ENCODE measurements at places on chromosomes 11 and 22.

- no peak for DNase-seq
Observed at GRCh38 chr11:119520966-119521365, 98.0 kb upstream of the THY1 start.

DNA sequence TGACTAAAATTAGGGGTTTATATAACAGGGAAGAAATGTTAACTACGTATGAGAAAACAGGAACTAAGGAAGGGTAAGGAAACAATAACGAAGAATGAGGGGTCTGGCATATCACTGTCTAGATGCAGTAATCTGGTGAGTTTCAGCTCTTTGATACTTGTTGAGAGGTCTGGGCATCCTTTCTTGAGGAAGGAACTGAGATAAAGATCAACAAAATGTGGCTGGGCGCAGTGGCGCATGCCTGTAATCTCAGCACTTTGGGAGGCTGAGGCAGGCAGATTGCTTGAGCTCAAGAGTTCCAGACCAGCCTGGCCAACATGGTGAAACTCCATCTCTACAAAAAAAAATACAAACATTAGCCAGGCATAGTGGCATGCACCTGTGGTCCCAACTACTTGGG is 2.7 kb downstream of the DCDC1 start:
- DNase-seq: no peak

GRCh38 chr11:118142809-118143208 is 9.8 kb downstream of the SCN4B start:
- no peak for DNase-seq

GRCh38 chr22:44542561-44543222 is 44.7 kb upstream of the RTL6 start:
- no peak for DNase-seq

- no peak for DNase-seq
Observed at GRCh38 chr22:47303161-47303890, 540.9 kb downstream of the TBC1D22A start.

DNA sequence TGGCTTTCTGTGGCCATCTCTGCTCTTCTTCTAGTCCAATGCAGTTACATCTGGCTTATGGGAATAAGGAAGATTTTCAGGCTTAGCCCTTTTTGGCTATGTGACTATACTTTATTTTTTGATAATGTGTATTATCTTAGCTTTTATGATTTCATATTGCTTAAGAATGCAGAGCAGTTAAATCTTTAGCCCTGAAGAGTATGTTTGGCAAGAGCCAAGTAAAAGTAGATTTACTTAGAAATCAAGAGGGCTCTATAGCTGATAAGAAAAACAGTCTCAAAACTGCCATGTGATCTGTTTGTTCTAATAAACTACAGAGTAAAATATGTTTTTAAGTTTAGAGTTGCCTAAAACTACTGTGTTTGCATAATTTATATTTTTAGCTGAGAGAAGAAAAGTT is 61.2 kb downstream of the RNF169 start:
- no peak for DNase-seq

DNA sequence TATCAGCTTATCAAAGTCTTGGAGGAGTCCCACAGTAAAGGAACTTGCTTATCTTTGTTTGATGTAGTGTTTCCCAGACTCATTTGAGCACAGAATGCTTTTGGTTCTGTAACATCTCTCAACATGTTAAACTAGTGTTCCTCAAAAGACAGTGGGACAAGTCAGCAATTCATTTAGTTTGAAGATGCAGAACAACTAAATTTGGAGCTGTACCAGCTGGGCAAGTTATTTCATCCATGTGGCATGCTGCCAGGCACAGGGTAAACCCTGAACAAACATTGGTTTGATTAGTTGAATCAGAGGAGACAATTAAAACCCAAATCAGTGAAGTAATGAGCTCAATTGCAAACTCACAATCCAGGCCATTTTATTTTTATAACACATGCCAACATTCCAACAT is 141.2 kb downstream of the CSNK2A3 start:
- no peak for DNase-seq
